ENCODE measurements at places on chromosomes 1 and 21.

DNA sequence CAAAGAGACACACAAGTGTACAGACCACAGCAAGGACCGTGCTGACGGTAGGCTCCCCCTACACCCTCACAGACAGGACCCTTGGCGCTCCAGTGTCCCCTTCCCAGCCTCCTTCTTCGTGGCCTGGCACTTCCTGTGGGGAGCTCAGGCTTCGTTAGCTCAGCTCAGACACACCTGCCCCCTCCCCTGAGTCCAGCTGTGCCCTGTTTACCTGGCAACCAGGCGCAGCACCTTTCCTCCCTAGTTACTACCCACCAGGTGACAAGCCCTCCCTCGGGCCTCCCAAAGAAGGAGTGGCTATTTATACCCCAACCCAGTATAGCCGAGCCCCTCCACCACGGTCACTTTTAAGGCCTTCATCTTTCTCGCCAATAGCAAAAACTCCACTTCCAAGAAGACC is 4.7 kb downstream of the CELF3 start:
- no peak for DNase-seq

DNA sequence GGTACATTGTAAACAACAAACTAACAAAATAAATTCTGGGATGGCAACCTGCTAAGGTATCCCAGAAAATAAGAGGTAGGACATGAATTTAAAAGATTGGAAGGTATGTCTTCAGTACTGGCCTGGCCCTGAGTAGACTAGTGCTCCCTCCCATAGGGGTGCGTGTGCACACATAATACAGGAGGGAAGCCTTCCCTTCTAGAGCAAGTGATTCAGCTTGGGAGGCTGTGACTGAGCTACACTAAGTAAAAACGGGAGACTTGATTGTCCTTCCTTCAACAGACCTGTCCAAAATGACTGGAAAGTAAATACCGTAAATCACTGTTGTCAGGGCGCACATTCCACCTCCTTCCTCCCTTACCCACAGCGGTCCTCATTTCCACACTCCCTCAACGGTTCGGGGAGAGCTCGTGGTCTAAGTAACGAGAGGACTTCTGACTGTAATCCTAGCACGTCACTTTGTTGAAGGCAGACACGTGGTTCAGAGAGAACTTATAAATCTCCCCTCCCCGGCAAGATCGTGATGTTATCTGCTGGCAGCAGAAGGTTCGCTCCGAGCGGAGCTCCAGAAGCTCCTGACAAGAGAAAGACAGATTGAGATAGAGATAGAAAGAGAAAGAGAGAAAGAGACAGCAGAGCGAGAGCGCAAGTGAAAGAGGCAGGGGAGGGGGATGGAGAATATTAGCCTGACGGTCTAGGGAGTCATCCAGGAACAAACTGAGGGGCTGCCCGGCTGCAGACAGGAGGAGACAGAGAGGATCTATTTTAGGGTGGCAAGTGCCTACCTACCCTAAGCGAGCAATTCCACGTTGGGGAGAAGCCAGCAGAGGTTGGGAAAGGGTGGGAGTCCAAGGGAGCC is at the start of gene TGFB2:
Gene TGFB2 (plus strand): TSS at position 523 of the 859 bp plus-strand sequence. CDS start 1,366 bp downstream, outside the sequence.
- DNase-seq = peak; percentile 30

- DNase-seq = no peak
Observed at GRCh38 chr21:14830307-14830706, 234.5 kb downstream of the NRIP1 start.

GRCh38 chr1:178434360-178434759 is 62.4 kb downstream of the CLEC20A start:
- DNase-seq = no peak

GRCh38 chr1:92123868-92124267 is 43.7 kb downstream of the BTBD8 start:
- DNase-seq = no peak

DNA sequence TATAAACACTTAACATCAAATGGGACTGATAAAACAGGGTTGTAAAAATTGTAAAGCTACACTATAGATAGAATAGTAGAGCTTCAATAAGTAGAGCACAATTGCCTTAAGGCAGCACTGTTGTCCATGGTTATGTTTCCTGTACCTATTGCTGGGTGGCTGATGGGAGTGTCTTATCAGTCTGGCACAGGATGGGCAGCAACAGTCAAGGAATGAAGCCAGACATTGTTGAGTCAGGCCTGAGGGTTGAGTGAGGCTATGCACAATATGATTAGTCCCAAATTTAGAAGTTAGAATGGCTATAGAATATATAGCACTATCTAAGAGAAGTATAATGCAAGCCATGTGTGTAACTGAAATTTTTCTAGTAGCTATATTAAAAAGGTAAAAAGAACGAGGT is 25.0 kb upstream of the CD1D start:
- no peak for DNase-seq

GRCh38 chr1:179089827-179090482 is 8.1 kb downstream of the TOR3A start:
- no peak for DNase-seq

GRCh38 chr1:186303911-186304310 is 71.1 kb downstream of the TPR start:
- DNase-seq = no peak

GRCh38 chr21:33824156-33824941 is 91.3 kb downstream of the ATP5PO start:
- no peak for DNase-seq

- DNase-seq = no peak
Observed at GRCh38 chr1:1080951-1081310, 6.8 kb upstream of the RNF223 start.

- DNase-seq = no peak
Observed at GRCh38 chr1:115040501-115040900, 10.9 kb downstream of the TSHB start.

Measured in nephron progenitor cell (in vitro differentiated cells).